CD4-positive, alpha-beta T cell treated with Interleukin-10 for 1 hour (primary cell): ENCODE measurements at places on chromosomes 12 and 14.
A peak's percentile ranks its signal among the peaks of the same experiment; 100 is the strongest.

- DNase-seq: no peak
These were observed 15.0 kb upstream of the FOXG1 start for GRCh38 chr14:28751467-28752058.

- DNase-seq: no peak
These were observed 10.7 kb downstream of the KANSL2 start for GRCh38 chr12:48671231-48671856.

- no peak for DNase-seq
These were observed 58.4 kb downstream of the SOX5 start for GRCh38 chr12:23891115-23891514.

DNA sequence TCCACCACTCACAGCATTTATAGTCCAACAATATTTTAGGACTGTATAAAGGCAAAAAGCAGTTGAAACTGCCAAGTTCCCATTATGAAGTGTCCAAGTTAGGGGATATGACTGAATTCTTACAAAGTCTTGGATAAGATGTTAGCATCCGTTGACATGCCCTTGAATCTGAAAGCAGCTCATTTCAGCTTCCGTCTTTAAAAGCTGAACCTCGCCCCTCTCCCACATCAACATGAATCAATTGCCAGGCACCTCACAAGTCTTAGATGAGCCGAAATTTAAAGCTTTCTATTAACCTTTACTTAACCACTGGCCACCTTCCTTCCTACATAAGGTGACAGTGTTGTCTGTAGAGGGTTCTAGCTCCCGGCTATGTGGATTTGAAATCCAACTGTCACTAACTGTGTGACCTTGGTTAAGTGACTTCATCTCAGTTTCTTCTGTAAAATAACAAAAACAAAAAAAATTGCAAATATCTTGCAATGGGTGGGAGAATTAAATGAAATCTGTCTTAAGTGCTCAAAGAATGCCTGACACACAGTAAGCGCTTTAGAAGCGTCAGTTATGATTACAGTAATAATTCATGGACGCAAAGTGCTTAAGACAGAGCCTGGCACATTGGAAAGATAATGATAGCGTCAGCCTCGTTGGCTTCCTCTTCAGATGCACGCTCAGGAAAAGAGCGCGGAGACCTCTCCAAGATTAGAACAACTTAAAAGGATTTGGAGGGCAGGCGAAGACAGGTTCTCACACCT is 1.2 kb downstream of the PPP1CC start:
- DNase-seq: peak; percentile 38

- peak; percentile 57 for DNase-seq
These were observed 48.6 kb upstream of the TMEM233 start for GRCh38 chr12:119544765-119545625.

DNA sequence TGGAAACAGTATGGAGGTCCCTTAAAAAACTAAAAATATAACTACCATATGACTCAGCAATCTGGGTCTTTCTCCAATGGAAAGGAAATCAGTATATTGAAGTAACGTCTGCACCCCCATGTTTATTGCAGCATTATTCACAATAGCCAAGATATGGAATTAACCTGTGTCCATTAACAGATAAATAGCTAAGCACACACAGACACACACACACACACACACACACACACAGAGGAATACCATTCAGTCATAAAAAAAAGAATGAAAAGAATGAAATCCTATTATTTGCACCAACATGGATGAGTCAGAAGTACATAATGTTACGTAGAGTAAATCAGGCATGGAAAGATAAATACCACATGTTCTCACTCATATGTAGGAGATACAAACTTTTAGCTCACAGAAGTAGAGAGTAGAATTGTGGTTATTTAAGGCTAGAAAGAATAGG is 4.7 kb downstream of the KLRK1 start:
- DNase-seq: no peak

DNA sequence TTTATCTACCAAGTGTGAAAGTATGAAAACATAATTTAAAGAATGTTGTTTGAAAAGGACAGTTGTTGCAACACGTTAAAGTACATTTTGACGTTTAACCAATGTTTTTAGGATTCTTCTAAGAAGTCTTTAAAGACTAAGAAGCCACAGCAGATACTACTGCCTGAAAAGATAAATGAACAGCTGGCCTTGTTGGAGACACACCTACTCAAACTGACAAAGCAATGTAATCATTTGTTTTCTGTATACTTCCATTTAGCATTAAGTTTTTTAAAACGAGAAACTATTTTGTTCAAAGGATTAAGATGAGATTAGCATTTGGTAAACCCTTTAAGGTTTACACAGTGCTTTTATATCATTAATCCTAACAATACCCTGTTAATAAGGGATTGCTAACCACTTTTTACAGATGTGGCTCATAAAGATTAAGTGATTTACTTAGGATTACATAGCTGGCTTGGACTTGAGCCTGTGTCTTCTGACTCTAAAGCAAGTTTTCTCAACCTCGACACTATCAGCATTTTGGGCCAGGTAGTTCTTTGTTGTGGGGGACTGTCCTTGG is 134.4 kb downstream of the CFAP54 start:
- DNase-seq: no peak

DNA sequence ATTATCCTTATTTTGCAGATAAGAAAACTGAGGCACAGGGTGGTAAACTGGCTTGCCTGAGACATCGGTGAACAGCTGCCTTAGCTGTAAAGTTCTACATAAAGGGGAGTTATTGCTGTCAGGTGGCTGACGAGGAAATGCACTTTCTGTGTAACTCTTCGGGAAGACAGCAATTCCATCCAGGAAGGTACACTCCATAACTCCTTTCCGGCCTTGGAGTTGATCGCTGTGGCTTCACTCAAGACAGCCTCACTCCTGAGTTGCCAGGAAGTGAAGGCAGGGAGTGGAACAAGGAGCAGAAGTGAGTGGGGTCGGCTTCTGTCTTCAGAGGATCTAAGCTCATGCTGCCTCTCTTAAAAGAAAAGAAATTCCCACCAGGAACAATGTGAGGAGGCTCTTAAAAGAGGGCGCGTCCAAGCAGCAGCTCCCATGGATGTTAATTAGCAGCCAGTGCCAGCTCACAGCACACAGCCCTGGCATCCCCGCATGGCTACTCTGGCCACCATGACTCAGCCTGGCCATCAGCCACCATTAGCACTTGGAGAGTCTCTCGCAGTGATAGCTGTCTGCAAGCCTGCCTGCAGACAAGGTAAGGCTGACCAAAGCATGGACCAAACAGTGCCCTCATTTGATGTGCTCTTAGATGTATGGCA is 60.3 kb downstream of the NUAK1 start:
- no peak for DNase-seq

DNA sequence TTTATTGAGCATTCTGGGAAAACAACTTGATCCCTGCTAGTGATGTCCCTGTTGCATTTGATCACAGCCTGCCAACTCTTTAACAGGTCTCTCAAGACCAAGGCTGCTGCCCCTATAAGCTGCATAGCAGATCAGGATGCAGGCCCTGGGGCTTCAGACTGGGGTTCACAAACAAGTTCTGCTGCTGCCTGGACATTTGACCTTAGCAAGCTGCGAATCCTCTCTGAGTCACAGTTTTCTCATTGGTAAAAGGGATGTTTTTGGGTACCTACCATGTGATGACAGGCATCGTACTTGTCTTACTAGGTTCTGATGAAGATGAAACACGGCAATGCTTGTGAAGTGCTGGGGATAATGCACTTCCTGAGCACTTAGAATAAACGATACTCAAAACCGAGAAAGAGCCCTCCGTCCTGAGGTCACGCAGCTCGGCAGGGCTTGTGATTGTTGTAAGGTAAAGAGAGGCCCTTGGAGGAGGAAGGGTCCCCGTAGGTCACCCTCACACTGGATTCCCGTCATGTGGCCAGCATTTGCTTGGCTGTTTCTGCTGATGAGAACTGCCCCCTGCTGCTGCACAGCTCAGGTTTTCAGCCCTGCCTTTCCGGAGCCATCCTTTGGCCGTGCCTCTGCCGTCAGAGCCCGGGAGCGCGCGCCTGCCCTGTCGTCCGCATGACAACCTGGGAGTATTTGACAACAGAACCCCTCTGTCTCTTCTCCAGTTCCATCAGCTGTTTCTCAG is 39.1 kb downstream of the TSPAN9 start:
- no peak for DNase-seq

DNA sequence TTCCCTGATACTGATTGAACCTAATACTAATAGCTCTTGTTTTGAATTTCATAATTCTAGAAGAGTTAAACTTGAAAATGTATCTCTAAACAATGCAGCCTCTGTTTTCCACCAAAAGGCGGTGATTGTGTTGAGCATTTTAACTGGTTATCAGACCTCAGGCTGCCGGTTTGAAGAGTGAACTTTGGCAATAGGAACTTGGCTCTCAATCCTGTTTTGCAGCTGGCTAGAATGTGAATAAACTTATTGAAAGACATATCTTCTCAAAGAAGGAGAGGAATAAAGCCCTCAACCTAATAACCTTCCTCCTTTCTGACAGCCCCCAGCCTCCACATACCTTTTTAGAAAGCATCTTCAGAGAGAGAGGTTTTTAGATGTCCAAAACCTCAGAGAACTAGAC is 105.4 kb downstream of the SRGAP1 start:
- DNase-seq: no peak

- DNase-seq: no peak
These were observed 365.7 kb upstream of the FKBP4 start for GRCh38 chr12:2429032-2429431.

GRCh38 chr12:89016970-89017778 is 335.1 kb downstream of the DUSP6 start:
- peak; percentile 65 for DNase-seq

GRCh38 chr12:91178781-91179180 is 3.8 kb downstream of the DCN start:
- DNase-seq: no peak

- no peak for DNase-seq
These were observed 111.2 kb downstream of the CAPZA3 start for GRCh38 chr12:18849080-18849479.

DNA sequence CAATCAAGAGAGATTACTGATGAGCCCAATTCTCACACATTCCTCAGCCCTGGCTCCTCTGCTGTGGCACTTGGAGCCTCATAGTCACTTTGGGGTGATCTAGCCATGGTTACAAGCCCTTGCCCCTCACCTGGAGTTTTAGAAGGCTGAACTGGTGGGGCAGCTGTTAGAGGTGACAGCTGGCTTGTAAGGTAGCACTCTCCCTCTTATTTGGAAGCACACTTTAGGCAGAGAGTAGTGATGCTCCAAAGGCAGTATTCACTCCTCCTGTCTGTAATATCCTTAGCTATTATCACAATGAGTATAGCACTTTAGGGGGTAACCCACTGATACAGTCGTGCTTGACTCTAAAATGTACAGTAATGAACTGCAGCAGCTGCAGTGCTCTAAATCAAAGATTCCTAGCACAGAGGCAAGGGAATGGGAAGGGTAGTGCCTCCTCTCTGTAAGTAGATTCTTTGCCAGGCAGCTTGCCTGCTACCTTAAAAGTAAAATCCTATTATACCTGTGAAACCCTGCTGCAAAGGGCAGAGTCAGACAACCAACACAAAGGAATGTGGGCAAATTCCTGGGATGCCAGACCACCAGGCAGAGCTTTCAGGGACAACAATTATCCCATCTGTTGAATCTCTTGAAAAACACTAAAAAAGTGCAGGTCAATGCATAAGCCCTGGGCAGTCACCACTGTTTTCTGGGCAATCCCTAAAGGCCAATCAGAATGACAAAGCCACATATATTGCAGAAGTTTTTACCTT is 336.3 kb downstream of the NOVA1 start:
- no peak for DNase-seq

- DNase-seq: no peak
These were observed 162.0 kb upstream of the LMNTD1 start for GRCh38 chr12:25715102-25715501.

DNA sequence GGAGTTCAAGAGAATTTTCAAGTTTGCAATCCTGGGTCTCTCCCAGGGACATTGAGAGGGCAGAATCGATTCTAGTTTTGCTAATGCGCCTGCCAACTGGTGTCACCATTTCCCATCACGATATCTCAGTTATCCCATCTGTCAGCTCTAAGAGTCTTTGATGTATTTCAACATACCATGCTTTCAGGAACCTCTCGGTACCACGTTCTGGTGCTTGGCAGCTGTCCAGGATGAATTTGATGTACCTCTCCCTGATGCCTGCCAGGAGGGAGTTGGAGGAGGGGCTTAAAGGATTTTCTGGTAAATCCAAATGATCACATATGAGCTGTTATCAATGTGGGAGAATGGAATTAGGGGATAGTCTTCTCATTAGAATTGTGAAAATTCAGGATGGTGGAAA is 332.5 kb downstream of the RGS6 start:
- no peak for DNase-seq

GRCh38 chr14:29745863-29746262 is 181.8 kb downstream of the PRKD1 start:
- no peak for DNase-seq

DNA sequence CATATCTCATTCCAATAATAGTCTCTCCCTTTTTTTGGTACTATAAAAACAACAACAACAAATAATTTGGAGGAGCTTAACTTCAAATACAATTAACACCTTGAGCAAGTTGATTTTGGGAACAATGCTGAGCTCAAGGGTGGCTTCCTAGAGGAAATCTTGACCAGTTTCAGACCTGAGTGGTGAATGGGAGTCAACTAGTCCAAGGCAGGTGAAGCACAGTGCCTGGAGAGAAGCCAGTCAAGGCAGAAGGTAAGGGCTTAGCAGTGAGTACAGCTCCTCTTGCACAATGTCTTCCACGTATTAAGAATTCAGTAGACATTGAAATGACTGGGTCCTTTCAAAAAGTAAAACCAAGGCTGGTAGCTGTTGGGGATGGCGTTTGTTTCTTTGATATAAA is 444.8 kb downstream of the ATP23 start:
- no peak for DNase-seq

GRCh38 chr14:103089386-103090335 is 4.9 kb upstream of the EXOC3L4 start:
- DNase-seq: no peak

GRCh38 chr14:53044486-53044885 is 93.6 kb upstream of the FERMT2 start:
- DNase-seq: no peak

- DNase-seq: no peak
These were observed 28.4 kb upstream of the GAS2L3 start for GRCh38 chr12:100545092-100545491.

DNA sequence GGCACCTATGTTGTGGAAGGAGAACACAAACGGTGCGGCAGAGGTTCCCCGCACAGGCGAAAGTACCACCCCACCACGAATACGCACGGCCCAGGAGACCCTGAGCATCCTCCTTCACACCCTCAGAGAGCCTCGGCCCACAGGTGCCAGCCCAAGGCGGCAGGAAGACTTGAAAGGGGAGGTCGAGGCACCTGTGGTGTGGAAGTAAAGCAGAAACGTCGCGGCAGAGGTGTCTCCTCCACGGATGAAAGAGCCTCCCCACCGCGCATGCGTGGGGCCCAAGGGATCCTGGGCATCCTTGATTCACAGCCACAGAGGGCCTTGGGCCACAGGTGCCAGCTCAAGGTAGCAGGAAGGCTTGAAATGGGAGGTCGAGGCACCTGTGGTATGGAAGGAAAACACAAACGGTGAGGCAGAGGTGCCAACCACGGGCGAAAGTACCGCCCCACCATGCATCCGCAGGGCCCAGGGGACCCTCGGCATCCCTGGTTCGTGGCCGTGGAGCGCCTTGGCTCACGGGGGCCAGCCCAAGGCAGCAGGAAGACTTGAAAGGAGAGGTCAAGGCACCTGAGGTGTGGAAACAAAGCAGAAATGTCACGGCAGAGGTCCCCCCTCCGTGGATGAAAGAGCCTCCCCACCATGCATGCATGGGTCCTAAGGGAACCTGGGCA is 380.1 kb downstream of the ALG10 start:
- no peak for DNase-seq

- peak; percentile 50 for DNase-seq
These were observed 11.8 kb upstream of the OR6S1 start for GRCh38 chr14:20652996-20653975.
